Fibroblast of villous mesenchyme (primary cell): ENCODE measurements at places on chromosomes 6 and 20.

GRCh38 chr6:35317483-35318195, 20.0 kb downstream of the DEF6 start:
- DNase-seq: no peak

DNA sequence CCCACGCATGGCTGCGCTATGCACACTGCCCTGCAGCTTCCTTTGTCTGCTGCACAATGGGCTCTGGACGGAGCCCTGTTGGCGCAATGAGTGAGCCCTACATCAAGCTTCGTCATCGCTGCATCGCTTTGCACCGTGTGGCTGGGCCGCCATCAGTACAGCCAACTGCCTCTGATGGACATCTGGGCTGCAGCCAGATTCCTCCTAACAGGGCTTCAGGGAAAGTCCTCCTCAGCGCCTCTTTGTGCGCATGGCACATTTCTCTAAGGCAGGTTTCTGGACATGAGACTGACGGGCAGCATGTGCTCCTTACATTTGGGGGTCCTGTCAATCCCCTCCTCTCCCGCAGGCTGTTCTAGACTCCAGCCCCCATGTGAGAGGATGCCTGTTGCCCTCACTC, 29.7 kb upstream of the ANGPT4 start:
- DNase-seq: no peak

- DNase-seq: peak; percentile 42
These were observed 26.0 kb upstream of the PLAGL1 start for GRCh38 chr6:144033816-144034735.

- DNase-seq: peak; percentile 23
These were observed 86.3 kb upstream of the PROKR2 start for GRCh38 chr20:5402903-5403531.

DNA sequence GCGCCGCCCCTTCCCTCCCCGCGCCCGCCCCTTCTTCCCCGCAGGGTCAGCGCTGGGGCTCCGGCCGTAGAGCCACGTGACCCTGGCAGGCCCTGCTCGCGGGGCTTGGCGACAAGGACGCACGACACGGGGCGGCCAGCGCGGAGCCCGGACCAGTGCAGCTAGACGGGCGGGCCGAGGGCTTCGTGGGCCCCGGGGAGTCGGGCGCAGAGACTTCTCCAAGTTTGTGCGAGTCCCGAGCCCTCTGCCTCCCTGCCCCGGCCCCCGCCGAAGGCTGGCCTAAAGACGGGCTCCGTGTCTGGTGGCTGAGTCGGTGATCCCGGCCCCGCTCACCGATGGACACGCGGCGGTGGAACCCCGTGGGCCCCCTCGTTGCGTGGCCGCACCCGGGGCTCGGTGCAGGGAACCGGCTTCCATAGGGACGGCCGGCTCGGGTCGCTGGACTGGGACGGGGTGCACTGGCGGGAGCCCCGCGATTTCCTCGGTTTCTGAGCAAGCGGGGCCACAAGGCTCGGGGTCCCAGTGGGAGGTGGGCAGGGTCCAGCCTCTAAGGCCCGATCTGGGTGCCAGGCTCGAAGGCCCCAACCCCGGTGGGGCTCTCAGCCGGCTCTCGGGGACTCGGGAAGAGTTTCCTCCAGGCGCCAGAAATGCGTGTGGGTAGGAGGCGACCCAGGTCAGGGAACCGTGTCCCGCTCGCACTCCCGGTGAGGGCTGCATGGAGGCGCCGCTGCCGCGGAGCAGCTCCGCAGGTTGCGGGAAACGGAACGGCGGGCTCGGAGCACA, 452 bp upstream of the GATA5 start:
- DNase-seq: no peak

- DNase-seq: peak; percentile 57
These were observed 4.5 kb downstream of the PHF3 start for GRCh38 chr6:63640062-63640461.

GRCh38 chr20:37571033-37571432, 43.4 kb upstream of the BLCAP start:
- DNase-seq: no peak

DNA sequence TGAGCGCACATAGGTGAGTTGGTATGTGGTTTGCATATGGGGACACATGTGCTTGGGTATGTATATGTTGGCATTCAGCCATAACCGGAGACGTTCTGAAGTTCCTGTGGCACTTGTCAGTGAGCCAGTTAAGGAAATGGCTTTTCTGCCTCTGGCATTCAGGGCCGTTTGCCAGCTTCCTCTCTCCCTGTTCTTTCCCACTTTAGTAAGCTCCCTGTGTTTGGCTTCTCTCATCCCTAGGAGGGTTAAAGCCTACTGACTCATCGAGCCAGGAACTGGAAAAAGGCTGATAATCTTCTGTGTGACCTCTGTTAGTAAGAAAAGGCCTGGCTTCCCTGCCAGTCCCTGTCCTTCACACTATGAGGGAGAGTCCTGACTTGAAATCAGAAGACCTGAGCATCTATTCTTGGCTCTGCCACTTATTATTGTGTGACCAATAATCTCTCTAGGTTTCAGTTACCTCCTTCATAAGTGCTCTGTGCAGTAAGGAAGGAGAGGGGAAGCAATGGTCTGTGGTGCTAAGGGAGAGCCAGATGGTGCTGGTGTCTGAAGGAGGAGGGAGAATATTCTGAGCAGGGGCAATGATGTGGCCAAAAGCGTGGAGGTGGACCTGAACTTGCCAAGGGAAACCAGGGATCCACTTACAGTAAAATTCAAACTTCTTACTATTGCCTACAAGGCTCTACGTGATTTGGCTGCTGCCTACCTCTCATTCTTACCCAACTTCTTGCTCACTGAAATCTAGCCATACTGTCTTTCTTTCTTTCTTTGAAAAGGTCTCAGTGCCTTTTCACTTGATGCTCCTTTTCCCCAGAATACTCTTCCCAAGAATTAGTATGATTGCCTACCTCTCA, 31.4 kb downstream of the ACSS2 start:
- DNase-seq: peak; percentile 88

- peak; percentile 100 for DNase-seq
These were observed at the start of gene CDC5L for GRCh38 chr6:44387346-44388134. Gene CDC5L, plus strand, starts transcription at chr6:44387706. Its CDS starts 118 bp downstream, at chr6:44387824.

- DNase-seq: peak; percentile 96
These were observed 12.8 kb upstream of the BPI start for GRCh38 chr20:38290829-38291814.

DNA sequence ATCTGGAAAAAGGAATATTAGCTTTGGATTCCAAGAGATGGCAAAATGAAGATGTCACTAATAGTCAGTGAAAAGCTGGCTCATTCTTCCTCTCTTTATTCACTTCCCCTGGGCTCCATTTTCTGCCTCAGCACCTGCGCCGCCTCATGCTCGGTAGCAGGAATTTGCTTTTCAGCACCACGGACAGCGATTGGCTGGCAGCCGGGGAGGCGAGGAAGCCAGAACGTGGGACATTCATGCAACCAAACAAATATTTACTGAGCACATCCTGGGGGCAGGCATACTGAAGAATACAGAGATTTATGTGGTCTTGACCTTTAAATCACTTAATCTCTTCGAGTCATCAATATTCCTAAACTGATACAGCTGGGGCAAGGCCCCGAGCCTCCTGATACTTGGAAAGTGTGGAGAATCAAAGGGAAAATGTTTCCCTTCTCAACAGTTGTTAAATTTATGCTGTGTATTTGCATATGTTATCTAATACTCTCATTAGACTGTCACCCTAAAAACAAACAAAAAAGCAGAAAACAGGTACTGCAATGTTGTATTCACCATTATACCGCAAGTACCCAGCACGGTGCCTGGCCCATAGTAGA, 12.1 kb upstream of the PDYN start:
- peak; percentile 67 for DNase-seq
